ENCODE measurements at places on chromosomes 3 and 15.

GRCh38 chr15:20348900-20349773 lies 192.5 kb downstream of the GOLGA6L6 start:
- no peak for DNase-seq

DNA sequence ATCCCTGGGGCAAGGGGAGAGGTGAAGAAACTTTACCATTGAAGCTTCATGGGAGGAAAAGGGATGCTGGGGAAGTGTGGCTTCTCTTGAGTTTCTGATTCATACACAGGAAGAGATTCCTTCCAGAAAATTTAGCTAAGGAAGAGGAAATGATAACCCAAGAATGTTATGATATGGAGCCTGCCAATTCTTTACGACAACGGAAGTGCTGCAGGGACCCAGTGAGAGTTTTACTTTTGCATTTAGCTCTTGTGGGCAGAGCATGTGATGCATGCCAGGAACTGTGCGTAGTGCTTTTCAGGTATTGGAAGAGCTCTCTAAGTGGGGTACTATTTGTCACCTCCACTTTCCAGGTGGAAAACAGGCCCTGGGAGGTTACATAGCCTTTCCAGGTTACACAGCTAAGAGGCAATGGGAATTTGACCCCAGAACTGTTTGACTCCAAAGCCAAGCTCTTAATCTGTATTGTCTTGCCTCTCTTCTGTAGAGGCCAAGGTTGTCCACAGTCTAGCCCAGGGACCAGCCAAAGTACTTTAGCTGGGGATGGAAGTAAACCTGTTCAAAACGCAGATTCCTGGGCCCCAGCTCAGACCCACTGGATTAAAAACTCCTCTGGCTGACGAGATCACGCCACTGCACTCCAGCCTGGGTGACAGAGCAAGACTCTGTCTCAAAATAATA lies 23.0 kb downstream of the CMTM7 start:
- DNase-seq = no peak

- no peak for DNase-seq
Measured at GRCh38 chr3:108060331-108060730, 30.5 kb downstream of the CD47 start.

DNA sequence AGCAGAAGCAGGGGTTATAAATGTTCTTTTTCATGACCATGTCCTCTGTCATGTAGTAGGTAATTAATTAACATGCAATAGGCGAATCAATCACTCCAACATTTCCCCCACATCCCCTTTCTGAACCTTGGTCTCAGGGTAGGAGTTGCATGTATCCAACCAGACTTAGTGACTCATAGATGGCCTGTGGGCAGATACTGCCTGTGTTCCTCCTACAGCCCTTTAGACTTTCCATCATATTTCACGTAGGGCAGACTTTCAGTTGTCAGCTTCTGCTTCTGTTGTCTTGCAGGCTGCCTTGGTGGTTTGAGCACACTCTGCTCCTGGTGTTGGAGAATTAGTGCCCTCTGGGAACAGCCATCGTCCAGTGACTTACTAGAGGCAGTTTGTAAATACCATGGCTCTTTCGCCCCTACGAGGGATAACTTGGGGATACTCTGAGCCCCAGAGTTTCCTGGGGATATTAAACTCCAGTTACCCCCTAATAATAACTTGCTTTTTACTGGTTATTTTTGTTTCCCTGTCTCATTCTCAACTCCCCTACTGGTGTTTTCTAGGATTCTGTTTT lies 244.4 kb downstream of the EDEM1 start:
- no peak for DNase-seq

DNA sequence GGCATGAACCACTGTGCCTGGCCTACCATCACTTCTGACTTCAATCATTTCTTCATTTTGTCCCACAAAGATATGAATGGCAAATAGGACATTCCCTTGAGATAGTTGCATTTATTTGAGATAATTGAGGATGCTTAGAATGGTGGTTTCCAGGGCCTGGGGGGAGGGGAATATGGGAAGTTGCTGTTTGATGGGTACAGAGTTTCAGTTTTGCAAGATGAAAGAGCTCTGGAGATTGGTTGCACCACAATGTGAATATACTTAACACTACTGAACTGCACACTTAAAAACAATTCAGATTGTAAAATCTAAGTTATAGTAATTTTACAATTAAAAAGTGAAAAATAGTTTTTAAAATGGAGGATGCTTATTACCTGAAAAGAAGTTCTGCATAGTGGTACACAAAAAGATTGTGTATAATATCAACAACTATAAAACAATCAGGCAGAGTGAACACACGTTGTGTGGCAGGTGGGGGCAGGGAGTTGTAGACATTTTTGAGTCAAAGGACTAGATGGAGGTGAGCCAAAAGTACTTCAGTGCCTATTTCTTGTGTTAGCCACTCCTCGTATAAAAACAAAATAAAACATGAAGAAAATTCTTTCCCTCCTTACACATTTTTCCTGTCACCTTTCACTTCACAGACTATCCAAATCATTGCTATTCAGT lies 18.5 kb upstream of the RIOX2 start:
- DNase-seq = no peak

DNA sequence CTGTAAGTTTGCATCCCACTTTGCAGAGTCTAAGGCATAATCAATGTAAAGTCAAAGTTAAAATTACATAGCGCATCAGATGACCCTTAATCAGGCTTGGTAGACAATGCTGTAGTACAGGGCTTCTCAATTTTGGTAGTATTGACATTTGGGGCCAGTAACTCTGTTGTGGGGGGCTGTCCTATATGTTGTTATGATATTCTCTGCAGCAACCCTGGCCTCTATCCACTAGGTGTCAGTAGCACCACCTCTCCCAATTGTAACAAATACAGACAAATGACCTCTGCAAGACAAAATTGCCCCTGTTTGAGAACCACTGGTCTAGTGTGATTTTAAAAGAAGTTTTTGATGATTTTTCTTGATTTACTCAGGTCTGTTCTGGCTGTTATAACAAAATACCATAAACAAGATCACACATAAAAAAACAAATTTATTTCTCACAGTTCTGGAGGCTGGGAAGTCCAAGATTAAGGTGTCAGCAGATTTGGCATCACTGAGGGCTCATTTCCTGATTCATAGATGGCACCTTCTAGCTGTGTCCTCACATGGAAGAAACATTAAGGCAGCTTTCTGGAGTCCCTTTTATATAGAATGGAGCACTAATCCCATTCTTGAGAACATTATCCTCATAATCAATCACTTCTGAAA lies 37.6 kb upstream of the SLC9A9 start:
- no peak for DNase-seq

DNA sequence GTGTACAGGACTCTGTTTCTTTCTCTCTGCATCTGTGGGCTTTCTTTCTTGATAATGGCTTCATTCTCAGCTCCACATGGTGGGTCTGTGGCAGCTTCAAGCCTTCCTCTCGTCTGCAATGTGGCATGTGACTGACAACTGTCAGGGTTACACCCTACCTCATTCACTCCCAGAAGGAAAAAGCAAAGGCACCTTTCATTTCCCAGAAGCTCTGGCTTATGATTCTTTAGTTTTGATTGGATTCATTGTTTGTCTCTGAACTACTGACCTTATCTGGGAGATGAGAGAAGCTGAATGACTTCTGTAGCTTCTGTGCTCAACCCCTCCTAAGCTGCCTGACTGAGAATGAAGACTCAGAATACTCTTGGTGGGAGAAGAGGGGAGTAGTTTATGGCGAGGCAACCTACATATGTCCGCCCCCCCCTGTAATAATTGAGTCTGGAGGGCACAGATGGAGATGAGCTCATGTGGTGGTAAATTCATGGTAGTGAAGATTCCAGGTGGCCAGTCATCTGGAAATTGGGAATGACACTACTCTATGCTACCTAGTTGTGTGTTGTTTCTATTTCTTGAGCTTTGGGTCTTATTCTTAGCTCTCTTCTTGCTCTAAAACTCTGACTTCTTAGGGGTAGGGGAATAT lies 38.4 kb downstream of the KCNAB1 start:
- no peak for DNase-seq

- no peak for DNase-seq
Measured at GRCh38 chr3:121274411-121274810, 271.4 kb downstream of the POLQ start.

DNA sequence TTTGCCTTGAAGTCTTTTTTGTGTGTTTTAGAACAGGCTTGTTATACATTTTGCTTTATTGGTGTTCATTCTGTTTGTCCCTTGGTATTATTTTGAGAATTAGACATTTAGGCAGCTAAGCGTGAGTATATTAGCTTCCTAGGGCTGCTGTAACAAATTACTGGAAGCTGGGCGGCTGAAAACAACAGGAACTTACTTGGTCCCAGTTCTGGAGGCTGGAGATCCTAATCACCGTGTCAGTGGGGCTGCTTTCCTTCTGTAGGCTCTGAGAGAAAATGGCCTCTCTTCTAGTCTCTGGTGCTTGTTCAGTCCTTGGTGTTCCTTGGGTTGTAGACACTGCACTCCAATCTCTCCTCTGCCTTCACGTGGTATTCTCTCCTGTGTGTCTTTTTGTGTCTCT lies 142.3 kb downstream of the KLHL25 start:
- DNase-seq = no peak

GRCh38 chr3:82824491-82824890 lies 1063.0 kb upstream of the GBE1 start:
- no peak for DNase-seq

GRCh38 chr3:54437271-54437670 lies 314.9 kb downstream of the CACNA2D3 start:
- DNase-seq = no peak

- no peak for DNase-seq
Measured at GRCh38 chr3:66803721-66804695, 194.1 kb upstream of the KBTBD8 start.

Data from stimulated activated CD8-positive, alpha-beta memory T cell treated with anti-CD3 and anti-CD28 coated beads, Interleukin-15, amount 100 ng/mL, for 24 hours (primary cell).